CD14-positive monocyte (primary cell): ENCODE measurements at places on chromosomes 2 and 18. TPM values are rescaled to one million over a fixed set of nuclear protein-coding genes. Genes with fewer than 3 reads are reported as not detected.

CCDC74B gene
- polyA plus RNA-seq, result not detected

DNA sequence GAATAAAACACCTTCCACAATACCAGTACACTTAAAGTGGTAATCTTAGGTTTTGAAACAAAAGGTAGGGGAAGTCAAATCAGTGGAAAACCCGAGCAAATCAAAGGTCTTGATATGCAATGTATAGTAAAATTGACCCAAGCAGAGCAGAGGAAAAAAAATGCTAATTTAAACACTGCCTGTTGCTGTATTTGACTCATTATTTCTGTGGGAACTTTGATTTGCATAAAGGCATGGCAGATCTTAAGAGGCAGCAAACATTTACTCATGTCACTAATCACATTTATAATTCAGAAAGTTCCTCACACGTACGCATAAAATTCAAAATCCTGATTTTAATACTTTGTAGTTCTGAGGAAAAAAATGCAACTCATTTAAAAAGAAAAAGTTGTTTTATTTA lies 64.4 kb downstream of the IKZF2 start:
- H3K27me3 ChIP-seq, result no peaks in the 10 kb centered on the region
- H3K4me1 ChIP-seq, result no peaks in the 10 kb centered on the region
- H3K27ac ChIP-seq, result no peak overlapping the region
- DNase-seq, result no peak
- no peak overlapping the region for H3K4me3 ChIP-seq

DNA sequence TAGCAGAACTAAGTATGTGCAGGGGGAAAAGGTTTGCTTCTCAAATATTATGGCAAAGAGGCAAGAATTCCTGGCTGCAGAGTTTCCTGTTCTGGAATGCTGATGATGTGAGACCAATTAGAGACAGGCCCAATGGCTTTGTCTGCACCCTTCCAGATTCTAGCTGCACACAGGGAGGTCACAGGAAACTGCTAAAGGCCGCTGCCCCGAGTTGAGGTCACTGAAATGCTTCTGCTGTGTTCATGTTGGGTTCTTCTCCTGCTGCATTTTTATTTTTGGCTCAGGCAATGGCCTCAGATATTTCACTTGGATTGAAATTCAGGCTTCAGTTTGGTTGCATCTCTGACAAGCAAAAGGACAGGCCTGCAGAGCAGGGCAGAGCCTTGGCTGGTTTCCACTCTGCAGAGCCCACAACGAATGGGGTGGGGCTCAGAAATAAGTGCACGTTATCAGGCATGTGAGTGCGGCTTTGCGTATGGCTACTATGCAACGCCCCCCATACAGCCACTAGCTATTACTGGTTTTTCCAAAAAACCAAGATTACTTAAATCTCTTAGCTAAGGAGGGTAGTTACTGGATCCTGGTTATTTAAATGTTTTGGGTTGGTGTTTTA lies 66.9 kb upstream of the FZD5 start:
- H3K27me3 ChIP-seq, result no peaks in the 10 kb centered on the region
- H3K27ac ChIP-seq, result no peak overlapping the region
- H3K4me1 ChIP-seq, result no peaks in the 10 kb centered on the region

DNA sequence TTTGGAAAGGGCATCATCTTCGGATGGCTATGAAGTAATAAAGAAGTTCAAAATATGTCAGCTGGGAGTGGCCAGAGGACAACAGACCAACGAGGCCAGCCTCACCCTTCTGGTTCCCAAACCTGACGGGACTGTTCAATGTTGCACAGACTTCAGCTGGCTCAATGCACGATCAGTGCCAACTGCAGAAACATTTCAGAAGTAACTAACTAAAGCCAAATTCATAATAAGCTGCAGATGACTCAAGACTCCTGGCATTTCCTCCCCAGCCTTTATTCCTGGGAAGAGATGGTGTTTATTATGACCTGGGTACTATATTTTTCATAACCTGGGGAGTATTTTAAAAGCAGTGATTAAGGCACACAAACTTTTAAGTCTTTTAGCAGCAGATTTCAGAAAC lies 3.8 kb upstream of the ATP6V1C2 start:
- no peak overlapping the region for H3K27ac ChIP-seq
- peaks cover 34% of the 10 kb centered on the region for H3K27me3 ChIP-seq
- no peak for DNase-seq
- H3K4me1 ChIP-seq, result peaks cover 10% of the 10 kb centered on the region
